Ecto neural progenitor cell (in vitro differentiated cells): ENCODE measurements at places on chromosomes 5 and 9.

DNA sequence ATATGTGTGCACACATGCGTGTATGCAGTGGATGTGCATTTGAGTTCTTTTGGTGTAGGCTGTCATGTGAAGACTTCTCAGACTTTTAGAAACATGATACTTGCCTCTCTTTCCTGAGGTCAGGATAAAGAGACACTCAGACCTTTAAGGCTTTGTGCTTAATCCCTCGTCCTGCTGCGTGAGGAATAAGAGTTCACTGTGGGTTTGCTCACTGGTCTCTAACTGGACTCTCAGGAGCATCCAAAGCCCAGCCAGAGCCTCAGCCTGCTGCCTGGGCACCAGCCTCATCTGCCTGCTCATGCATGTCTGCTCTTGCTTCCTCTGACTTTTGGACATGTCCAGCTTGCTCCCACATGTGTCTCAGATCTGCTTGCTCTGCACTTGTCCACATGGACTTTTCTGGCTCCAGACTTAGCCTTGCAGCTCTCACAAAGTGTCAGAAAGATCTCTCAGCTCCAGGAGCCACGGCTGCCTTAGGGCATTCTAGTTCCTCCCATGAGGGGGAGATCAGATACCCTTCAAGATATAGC is 65.1 kb upstream of the ZNF366 start:
- DNase-seq = peak; percentile 46

DNA sequence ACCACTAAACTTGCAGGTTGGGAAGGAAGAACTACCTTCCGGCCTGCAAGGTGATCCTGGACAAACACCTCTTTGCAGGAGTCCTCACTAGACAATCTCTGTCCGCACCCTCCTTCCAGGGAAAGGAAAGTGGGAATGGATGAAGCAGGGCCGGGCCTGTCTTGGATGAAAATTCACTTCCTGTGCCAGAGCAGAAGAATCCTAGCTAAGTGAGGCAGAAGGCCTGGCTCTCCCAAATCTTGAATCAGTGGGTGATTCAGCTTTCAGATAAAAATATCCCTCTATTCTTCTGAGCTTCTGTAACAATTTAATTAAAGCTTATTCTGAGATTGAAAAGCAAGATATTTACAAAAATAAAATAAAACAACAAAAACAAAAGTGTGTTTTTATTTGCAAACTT is 281.9 kb upstream of the TLE4 start:
- no peak for DNase-seq

GRCh38 chr9:114207034-114207810 is 51.9 kb downstream of the COL27A1 start:
- peak; percentile 71 for DNase-seq

- no peak for DNase-seq
Measured at GRCh38 chr5:172603251-172603806, 37.7 kb upstream of the NEURL1B start.

- peak; percentile 38 for DNase-seq
Measured at GRCh38 chr5:133580618-133581017, 31.7 kb downstream of the FSTL4 start.

GRCh38 chr5:158921441-158922262 is 178.1 kb downstream of the EBF1 start:
- no peak for DNase-seq

- peak; percentile 58 for DNase-seq
Measured at GRCh38 chr5:177474002-177474476, 605 bp upstream of the DBN1 start.

GRCh38 chr9:33244137-33244784 is 4.3 kb downstream of the SPINK4 start:
- DNase-seq = no peak

- DNase-seq = no peak
Measured at GRCh38 chr5:152177626-152178349, 227.3 kb downstream of the NMUR2 start.

- no peak for DNase-seq
Measured at GRCh38 chr9:24832307-24832706, 286.6 kb upstream of the IZUMO3 start.

GRCh38 chr5:146852089-146852488 is 26.5 kb downstream of the PPP2R2B start:
- DNase-seq = no peak

DNA sequence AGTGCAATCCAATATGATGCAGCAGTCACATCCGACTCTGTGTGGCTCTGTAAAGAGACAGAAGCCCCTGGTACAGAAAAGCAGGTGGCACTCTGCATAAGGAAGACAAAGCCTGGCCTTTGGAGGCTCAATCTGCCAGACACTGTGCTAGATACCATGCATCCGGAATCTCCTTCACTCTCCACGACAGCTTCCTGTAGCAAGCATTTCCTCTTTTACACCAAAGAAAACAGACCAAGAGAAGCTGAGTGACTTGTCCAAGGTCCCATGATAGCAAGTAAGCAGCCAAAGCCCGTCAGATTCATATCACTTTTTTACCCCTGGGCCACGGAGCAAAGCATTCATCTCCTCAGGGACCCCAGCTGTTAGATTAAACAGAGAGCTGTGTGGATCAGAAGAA is 64.2 kb upstream of the SMIM23 start:
- no peak for DNase-seq

- DNase-seq = no peak
Measured at GRCh38 chr9:130885484-130886375, 10.9 kb downstream of the QRFP start.

GRCh38 chr5:58924306-58924705 is 341.4 kb downstream of the RAB3C start:
- no peak for DNase-seq

- DNase-seq = no peak
Measured at GRCh38 chr9:117784996-117785395, 80.8 kb downstream of the TLR4 start.

DNA sequence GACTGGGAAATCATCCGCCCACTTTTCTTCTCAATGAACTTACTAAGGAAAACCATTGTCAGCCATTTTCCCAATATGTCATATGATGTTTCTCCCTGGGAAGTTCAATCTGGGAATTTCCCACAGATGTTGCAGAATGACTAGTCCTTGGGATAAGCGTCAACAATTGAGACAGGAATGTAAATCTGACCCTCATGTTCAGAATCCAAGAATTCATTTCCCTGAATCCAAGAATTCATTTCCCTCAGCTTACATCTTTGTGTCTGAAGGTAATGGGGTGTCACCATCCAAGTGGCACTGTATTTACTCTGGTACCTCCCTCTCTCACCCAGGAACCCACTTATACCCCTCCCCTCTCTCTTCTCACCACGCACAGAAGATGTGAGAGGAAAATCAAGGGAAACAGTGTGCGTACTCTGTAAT is 7.4 kb downstream of the KLF9 start:
- DNase-seq = no peak
